Stimulated activated CD8-positive, alpha-beta memory T cell treated with anti-CD3 and anti-CD28 coated beads, Interleukin-4, amount 100 ng/mL, for 4 hours (primary cell): ENCODE measurements at places on chromosomes 3 and 15.

- DNase-seq, result no peak
Observed at GRCh38 chr3:184337399-184337714, at the start of gene FAM131A. TSS of gene FAM131A (plus strand) at chr3:184337600. CDS start at chr3:184337631, 31 bp downstream.

DNA sequence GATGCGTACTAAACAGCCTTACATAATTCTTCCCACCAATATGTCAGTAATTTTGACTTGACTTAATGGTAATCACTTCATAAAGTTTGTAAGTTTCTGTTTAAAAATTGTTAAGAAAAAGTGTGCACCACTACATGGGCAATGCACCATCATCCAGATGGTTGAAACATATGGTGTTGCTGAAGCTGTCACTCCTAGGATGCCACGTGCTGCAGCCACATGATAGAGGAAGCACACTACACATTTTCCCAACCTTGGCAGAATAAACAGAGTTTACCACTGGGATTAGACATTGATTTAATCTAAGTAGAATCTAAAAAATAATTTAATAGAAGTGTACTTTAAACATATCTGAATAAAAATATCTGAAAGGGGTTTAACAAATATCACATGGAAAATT is 1209.9 kb downstream of the NSUN3 start:
- DNase-seq, result no peak

DNA sequence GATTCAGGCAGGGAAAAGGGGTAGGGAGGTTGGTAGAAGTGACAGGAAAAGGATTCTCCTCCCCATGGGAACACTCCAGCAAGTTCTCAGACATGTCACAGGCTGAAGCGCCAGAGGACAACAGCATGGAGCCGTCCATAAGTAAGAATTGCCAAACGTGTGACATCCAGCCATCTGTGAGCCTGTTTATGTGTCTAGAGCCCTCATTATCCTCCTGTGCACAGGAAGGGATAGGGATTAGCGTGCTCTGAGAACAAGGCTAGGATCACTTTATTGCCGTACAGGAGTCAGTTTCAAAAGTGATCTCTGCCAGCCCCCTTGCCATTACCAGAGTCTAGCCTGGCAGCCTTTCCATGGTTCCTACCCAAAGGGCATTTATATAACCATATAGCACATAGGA is 549.5 kb downstream of the NTRK3 start:
- DNase-seq, result no peak

DNA sequence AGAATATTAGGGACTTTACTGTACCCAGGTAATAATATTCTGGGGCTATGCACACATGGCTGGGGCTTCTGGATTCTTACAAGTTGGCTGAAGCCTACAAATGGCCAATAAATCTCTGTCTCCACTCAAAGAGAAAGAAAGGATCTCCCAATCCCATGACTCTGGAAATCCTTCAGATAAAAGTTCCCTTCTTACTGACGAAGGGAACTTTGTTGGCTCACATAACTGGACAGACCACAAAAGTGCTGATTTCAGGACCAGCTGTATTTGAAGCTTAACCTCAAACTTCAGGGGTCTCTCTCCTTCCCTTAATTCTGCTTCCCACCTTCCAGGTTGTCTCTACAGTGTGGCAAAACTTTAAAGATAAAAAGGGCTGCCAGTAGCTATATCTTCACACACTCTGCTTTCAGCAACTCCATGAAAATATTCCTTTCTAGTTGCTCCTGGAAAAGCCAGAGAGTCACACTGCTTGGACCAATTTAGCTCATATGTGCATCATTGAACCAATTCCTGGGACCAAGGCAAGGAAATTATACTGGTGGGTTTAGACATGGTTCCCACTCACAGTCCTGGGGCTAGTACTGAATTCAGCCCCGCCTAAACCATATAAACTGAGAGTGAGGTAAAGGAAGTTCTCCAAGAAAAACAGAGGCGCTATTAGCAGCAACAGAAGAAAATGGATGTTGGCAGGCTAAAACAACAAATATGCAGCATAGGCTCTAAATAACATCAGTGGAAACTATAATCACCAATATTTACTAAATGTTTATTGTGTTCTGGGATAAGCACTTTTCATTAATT is 290.0 kb upstream of the GADL1 start:
- DNase-seq, result no peak

GRCh38 chr3:152480282-152480953 is 211.7 kb downstream of the MBNL1 start:
- no peak for DNase-seq
